ENCODE measurements at places on chromosomes 13 and 19.

DNA sequence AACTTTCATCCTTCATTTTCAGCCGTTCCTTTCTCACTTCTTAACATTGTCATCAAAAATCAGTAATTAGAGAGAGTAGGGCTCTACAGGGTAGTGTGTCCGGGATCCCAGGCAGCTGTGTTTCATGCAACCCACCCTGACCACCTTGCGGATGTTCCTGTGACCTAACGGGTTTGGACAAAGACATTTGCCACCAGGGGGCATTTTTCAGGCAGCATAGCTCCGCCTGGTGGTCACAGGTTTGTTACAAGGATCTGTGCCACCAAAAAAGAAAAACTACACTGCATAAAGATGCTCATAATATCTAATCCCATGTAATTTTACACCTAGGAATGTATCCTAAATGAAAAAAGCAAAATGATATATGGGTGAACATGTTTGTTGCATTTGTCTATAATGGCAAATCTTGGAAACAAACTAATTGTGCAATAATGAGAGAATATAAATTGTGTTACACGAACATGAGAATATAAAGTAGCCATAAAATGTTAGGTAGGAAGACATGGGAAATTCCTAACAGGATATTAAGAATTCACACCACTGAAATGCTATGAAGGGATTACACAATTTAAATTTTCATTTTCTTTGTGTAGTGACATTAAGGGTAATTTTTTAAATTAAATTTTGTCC is 123.0 kb downstream of the SLC7A1 start:
- H3K36me3 ChIP-seq: no peaks in the 10 kb centered on the region
- no peaks in the 10 kb centered on the region for H3K27me3 ChIP-seq
- H3K4me1 ChIP-seq: no peaks in the 10 kb centered on the region
- no peak overlapping the region for H3K27ac ChIP-seq
- H3K4me3 ChIP-seq: no peak overlapping the region

DNA sequence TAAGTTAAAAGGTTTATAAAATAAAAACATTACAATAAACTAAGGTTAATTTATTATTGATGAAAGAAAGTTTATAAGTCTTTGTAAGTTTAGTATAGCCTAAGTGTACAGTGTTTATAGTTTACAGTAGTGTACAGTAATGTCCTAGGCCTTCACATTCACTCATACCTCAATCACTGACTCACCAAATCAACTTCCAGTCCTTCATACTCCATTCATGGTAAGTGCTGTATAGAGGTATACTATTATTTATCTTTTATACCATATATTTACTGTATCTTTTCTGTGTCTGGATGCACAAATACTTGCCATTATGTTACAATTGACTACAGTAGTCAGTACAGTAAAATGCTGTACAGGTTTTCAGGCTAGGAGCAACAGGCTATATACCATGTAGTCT is 490.0 kb downstream of the GPC6 start:
- H3K4me3 ChIP-seq: no peak overlapping the region
- H3K36me3 ChIP-seq: no peaks in the 10 kb centered on the region
- no peaks in the 10 kb centered on the region for H3K27me3 ChIP-seq
- DNase-seq: no peak
- no peak overlapping the region for H3K27ac ChIP-seq

- H3K27ac ChIP-seq: no peak overlapping the region
- no peaks in the 10 kb centered on the region for H3K27me3 ChIP-seq
- DNase-seq: no peak
- H3K4me3 ChIP-seq: no peak overlapping the region
- peaks cover 58% of the 10 kb centered on the region for H3K4me1 ChIP-seq
Observed at GRCh38 chr19:18840288-18841267, 8.8 kb downstream of the UPF1 start.

DNA sequence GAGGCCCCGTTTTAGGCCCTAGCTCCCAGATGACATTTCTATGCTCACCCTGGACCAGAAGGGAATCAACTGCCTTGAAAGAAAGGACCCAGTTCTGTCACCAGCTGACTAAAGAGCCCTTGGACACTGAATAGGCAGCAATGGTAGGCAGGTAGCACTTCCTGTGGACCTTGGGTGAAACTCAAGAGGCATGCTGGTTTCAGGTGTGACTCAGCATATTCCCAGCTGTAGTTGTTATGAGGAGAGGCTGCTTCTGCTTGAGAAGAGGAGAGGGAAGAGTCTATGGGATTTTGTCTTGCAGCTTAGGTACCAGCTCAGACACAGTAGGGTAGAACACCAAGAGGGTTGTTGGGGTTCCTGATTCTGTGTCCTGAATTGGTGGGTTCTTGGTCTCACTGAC is 37.9 kb upstream of the HTR2A start:
- no peaks in the 10 kb centered on the region for H3K4me1 ChIP-seq
- H3K27ac ChIP-seq: no peak overlapping the region
- no peaks in the 10 kb centered on the region for H3K27me3 ChIP-seq
- no peaks in the 10 kb centered on the region for H3K36me3 ChIP-seq

DNA sequence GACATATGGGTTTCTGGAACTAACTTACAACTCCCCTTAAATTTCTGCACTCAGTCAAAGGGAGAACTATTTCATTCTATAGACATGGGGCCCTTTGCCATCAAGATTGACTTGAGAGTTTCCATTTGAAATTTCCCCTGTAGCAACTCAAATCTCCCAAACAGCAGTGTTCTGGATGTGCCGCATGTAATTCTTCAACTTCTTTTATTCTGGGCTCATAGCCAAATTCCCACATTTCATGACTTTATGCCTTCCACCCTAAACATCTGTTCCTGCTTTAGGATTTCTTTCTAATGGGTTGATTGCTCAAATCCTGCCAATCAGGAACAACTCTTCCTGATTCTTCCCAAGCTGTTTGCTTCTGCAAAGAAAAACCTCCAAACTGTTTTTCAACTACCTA is 336.0 kb downstream of the TBC1D4 start:
- H3K4me3 ChIP-seq: no peak overlapping the region
- H3K27ac ChIP-seq: no peak overlapping the region
- H3K27me3 ChIP-seq: no peaks in the 10 kb centered on the region
- DNase-seq: no peak

GRCh38 chr19:51460164-51460992 is 2.1 kb upstream of the SIGLEC8 start:
- DNase-seq: peak; percentile 14
- H3K4me1 ChIP-seq: no peaks in the 10 kb centered on the region
- H3K36me3 ChIP-seq: no peaks in the 10 kb centered on the region
- no peak overlapping the region for H3K4me3 ChIP-seq
- no peaks in the 10 kb centered on the region for H3K27me3 ChIP-seq

GRCh38 chr19:46950526-46951170 is 69.0 kb upstream of the NPAS1 start:
- no peak overlapping the region for H3K4me3 ChIP-seq
- peaks cover 21% of the 10 kb centered on the region for H3K4me1 ChIP-seq
- no peaks in the 10 kb centered on the region for H3K27me3 ChIP-seq
- DNase-seq: no peak
- no peaks in the 10 kb centered on the region for H3K36me3 ChIP-seq

DNA sequence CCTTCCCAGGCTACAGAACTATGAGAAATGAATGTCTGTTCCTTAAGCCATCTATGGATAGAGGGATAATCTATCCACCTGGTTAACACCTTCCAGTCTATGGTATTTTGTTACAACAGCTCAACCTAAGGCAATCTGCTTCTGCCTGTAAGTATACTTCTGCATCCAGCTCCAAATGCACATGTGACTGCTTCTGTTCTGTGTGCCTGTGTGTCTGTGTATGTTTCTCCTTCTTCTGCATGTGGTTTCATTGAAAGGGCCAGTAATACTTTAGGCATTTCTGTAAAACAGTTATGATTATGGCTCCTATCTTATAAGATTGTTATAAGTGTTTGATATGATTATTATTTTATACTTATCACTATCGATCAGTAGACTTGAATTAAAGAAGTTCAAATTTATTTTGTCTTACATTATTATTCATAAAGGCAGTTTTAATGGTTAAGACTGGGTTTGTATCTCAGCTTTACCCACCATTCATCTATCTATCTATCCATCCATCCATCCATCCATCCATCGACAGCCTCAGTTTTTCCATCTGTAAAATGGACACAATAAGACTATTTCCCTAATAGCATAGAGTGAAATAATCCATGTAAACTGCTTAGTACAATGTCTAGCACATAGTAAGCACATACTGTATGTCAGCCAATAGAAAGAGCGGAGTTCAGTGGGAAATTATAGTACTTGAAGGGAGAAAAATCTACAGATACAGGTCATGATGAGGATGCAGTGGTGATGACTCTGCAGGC is 37.5 kb upstream of the TM9SF2 start:
- no peak for DNase-seq
- no peaks in the 10 kb centered on the region for H3K27me3 ChIP-seq
- H3K27ac ChIP-seq: no peak overlapping the region
- no peaks in the 10 kb centered on the region for H3K4me1 ChIP-seq

GRCh38 chr19:4985551-4985991 is 16.7 kb downstream of the KDM4B start:
- peak overlapping the region; percentile 50 for H3K27ac ChIP-seq
- H3K27me3 ChIP-seq: no peaks in the 10 kb centered on the region
- peaks cover 33% of the 10 kb centered on the region for H3K4me1 ChIP-seq
- no peak overlapping the region for H3K4me3 ChIP-seq
- no peak for DNase-seq

DNA sequence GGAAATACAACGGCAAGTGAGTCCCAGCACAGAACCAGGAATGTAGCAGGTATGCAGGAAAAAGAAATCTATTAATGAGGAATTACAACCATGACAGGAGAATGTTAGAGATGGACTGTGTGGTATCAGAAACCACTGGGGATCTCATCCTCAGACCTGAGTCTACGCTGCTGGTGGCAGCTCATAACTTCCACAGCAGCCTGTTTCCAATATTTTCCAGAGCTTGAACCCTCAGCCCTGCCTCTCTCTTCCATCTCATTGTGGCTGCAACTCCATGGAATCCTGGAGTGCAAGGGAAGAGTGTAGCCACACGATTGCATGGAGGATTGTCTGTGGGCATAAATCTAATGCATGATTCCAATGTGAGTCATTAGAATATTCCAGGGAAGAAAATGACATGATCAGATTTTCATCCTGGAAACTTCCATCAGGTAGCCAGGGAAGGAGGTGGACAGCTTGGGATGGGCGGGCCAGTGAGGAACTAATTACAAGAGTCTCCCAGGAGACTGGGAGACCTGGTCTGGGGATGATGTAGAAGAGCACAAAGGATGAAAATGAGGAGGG is 14.9 kb downstream of the PLA2G4C start:
- H3K36me3 ChIP-seq: no peaks in the 10 kb centered on the region
- H3K4me1 ChIP-seq: no peaks in the 10 kb centered on the region
- H3K4me3 ChIP-seq: no peak overlapping the region
- no peaks in the 10 kb centered on the region for H3K27me3 ChIP-seq

DNA sequence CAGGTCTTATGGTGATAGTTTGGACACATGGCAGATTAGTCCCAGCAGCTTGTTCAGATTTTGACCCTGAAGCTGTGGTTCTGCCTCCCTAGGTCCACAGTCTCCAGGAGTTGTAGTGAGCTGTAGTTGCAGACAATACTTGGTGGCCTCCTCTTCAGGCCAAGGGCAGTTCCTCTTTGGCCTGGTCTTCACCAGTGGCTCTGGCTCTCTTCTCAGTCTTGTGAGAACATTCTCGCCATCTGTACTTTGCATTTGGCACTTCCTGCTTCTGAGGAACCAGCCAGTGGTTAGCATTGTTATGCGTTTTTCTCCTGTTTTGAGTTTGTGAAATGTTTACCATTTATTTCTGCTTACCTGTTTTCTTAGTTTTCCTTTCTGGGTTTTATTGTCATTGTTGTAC is 40.7 kb downstream of the PCCA start:
- no peak overlapping the region for H3K4me3 ChIP-seq
- no peak for DNase-seq

DNA sequence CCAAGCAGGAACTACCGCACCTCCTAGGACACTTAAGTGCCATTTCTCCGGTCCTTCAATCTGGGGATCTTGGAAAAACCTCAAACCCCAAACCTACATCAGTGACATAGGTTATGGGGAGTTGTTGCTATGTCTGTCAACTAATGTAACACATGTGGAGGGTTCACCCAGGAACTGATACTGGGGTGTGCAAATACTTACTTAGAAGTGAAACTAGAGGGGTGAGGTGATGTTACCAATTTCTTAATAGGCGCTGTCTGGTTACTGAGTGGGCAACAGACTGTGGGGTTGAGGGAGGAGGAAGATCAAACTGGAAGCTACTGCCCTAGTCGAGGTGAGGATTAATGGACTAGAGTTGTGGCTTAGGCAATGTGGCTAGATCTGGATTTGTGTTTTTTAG is 1.9 kb downstream of the ZNF586 start:
- H3K36me3 ChIP-seq: no peaks in the 10 kb centered on the region
- H3K4me3 ChIP-seq: no peak overlapping the region
- H3K27ac ChIP-seq: no peak overlapping the region
- no peak for DNase-seq
- no peaks in the 10 kb centered on the region for H3K27me3 ChIP-seq

GRCh38 chr19:55930996-55931515 is 1.1 kb downstream of the NLRP13 start:
- H3K27me3 ChIP-seq: no peaks in the 10 kb centered on the region
- no peak for DNase-seq
- H3K4me1 ChIP-seq: no peaks in the 10 kb centered on the region
- H3K27ac ChIP-seq: no peak overlapping the region

DNA sequence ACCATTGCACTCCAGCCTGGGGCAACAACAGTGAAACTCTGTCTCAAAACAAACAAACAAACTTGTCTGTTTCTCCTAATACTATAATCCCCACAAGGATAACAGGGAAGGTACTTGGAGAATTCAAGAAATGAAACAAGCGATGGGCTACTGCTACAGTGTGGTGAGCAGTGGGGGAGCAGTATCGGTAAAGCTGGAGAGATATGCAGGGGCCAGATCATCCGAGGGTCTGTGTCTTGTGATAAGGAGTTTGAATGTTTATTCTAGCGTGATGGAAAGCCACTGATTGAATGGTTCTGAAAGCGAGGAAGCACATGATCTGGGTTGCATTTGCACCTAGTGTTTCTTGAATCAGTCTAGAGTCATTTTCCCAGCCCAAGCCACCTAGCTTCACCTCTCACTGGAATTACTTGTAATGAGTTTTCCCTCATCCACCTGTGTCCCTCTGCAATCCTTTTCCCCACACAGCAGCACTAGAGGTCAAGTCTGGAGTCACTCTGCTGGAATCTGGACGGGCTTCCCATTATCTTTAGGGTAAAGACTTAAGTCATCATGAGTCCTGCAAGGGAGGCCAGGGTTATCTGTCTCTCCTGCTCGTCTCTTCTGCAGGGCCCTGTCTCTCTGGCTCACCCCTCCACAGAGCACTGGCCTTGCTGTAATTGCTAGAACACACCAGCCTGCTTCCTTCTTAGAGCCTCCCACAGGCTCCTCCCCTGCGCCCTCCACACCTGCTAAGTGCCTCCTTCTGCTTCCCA is 162.3 kb downstream of the KLF5 start:
- H3K27ac ChIP-seq: no peak overlapping the region
- no peaks in the 10 kb centered on the region for H3K27me3 ChIP-seq
- no peaks in the 10 kb centered on the region for H3K4me1 ChIP-seq
- no peaks in the 10 kb centered on the region for H3K36me3 ChIP-seq
- H3K4me3 ChIP-seq: no peak overlapping the region

GRCh38 chr13:45353895-45354294 is 12.9 kb upstream of the TPT1 start:
- H3K4me1 ChIP-seq: no peaks in the 10 kb centered on the region
- no peaks in the 10 kb centered on the region for H3K36me3 ChIP-seq
- no peak overlapping the region for H3K4me3 ChIP-seq
- H3K27me3 ChIP-seq: no peaks in the 10 kb centered on the region
- H3K27ac ChIP-seq: no peak overlapping the region
- no peak for DNase-seq

All from testis (tissue), 5 donors.